NCI-H345 (cell line): ENCODE measurements at places on chromosomes 16 and 17.

DNA sequence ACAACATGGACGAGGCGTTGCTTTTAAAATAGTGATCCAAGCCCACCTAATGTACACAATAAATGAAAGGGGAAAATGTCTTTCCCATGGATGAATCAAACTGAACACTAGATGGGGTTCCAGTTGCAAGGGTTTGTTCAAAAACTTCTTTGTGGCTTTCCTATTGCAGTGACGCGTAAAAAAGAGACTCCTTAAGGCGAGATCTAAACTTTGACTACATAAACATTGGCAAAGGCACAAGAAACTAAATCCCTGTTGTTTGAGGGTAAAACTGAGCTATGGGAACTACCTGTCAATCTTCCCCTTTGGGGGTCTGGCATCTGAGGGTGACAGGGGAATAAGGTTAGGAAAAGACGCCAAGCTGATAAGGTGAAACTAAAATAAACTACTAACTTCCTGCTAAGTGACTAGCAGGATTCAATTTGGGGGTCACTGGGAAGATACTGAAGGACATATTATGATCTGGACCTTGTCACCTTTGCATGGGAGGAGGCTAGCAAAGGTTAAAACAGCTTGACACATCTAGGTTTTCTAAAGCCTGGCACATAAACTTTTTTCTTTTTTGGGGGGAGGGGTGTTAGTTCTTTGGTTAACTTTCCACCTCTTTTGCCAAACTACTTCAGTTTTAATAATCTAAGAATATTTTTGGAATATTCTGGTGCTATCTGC, 4.7 kb downstream of the SALL1 start:
- DNase-seq = no peak

DNA sequence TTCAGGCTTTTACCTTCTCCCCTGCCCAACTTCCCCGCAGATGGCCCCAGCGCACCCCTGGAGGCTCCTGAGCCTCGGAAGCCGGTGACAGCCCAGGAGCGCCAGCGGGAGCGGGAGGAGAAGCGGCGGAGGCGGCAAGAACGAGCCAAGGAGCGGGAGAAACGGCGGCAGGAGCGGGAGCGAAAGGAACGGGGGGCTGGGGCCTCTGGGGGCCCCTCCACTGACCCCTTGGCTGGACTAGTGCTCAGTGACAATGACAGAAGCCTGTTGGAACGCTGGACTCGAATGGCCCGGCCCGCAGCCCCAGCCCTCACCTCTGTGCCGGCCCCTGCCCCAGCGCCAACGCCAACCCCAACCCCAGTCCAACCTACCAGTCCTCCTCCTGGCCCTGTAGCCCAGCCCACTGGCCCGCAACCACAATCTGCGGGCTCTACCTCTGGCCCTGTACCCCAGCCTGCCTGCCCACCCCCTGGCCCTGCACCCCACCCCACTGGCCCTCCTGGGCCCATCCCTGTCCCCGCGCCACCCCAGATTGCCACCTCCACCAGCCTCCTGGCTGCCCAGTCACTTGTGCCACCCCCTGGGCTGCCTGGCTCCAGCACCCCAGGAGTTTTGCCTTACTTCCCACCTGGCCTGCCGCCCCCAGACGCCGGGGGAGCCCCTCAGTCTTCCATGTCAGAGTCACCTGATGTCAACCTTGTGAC, 3.6 kb downstream of the MAPK7 start:
- no peak for DNase-seq

- DNase-seq = no peak
Measured at GRCh38 chr17:5588584-5588983, 4.3 kb upstream of the NLRP1 start.

- no peak for DNase-seq
Measured at GRCh38 chr16:27229891-27230470, 26.7 kb downstream of the KDM8 start.

DNA sequence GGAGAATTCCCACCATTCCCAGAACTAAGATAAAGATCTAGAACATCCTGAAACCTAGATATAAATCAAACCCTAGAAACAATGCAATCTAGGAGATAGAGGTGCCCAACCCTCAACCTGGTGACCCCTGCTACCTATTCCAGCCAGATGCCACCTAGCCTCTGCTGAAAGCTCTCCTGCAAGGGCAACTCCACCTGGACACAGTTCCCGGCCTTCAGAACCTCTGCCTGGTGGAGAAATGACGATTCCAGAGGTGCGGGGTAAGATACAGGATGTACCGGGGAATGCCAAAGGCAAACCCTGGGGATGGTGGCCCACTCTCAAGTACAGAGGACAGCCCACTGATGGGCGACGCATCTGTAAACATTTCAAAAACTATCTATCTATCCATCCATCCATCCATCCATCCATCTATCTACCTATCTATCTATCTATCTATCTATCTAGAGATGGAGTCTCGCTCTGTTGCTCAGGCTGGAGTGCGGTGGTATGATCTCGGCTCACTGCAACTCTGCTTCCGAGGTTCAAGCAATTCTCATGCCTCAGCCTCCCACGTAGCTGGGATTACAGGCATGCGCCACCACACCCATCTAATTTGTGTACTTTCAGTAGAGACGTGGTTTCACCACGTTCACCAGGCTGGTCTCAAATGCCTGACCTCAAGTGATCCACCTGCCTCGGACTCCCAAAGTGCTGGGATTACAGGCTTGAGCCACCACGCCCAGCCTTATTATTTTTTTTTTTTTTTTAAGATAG, 19.0 kb downstream of the MEAK7 start:
- DNase-seq = no peak

DNA sequence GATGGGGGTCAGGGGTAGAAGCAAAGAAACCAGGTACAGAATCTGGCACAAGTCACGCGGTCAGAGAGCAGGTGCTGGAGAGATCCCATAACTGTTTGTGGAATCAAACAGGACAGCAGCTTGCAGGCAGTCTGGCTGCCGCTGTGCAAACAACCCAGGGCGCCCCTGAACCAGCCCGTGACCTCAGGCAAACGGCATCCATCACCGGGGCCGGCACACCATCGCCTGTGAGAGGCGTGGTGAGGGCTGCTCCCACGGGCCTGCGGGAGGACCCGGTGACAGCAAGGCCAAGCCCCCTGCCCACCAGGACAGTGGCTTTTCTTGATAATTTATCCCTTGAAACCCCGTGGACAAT, 47.9 kb downstream of the CBFA2T3 start:
- no peak for DNase-seq

DNA sequence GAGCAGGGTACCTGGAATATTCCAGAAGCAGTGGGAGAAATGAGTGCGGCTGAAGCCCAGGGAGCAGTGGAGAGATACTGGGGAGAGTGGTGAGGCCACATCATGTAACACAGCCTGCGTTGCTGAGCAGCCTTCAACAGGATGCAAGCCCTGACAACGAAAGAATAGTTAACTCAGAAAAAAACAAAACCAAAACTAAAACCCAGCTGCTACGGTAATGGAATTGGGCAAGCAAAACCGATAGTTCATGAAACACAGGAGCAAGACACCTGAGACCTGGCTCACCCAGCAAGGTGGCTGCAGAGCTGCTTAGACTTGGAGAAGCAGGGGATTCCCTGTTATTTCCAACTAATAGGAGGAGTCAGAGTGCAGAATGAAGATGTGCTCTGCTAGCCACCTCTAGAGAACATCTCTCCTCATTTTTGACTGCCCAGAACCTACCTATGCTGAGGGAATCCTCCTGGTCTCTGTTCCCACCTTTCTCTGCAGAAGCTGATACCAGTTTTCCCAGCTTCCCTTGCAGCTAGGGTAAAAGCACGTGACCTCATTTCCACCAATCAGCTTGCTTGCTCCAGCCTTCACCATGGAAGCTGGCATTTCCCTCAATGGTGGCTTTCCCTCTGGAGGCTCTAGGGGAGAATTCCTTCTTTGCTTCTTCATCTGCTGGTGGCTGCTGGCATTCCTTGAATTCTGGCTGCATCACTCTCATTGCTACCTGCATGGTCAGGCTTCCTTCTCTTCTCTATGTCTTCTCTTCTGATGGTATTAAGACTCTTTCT, 59.4 kb upstream of the XYLT1 start:
- no peak for DNase-seq

DNA sequence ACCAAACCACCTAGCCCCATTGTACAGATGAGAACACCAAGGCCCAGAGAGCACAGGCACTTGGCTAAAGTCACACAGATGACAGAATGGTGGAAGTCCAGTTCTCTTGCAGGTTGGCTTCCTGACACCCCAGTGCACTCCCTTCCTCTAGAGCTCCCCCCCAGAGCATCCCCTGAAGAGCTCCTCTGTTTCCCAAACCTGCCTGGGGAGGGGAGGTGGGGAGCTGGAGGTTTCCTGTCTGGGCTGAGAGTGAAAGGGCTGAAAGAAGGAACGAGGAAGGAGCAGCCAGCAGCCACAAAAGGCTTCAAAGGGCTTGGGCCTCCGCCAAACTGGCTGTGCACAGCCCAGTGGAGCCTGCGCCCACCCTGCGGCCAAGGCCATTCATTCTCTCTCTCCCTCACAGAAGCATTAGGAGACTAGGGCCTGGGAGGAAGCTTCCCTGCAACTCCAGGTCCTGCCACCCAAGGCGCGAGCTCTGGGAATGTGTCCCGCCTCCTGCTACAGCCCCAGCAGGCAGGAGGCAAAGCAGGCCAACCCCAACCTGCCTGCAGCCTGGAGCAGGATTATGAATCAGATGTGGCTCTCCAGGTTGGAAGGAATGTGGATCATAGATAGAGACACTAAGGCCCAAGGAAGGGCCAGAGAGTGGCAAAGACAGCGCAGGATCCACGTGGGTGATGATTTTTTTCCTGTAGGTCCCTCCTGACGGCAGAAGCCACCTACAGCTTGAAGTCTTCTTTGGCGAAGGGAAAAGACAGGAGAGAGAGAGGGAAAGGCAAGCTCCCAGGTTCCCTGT, 913 bp downstream of the SLC13A5 start:
- DNase-seq = no peak

GRCh38 chr16:1351582-1352362, at the start of the genes GNPTG and TSR3:
Gene GNPTG (plus strand): TSS chr16:1351931. CDS start chr16:1351966, 35 bp downstream.
Gene TSR3 (minus strand): TSS chr16:1351878. CDS start chr16:1351804, 74 bp downstream.
- DNase-seq = peak; percentile 88

GRCh38 chr16:51154271-51155171, 3.5 kb upstream of the SALL1 start:
- no peak for DNase-seq

GRCh38 chr17:72900654-72900971, 191.9 kb downstream of the SLC39A11 start:
- no peak for DNase-seq

DNA sequence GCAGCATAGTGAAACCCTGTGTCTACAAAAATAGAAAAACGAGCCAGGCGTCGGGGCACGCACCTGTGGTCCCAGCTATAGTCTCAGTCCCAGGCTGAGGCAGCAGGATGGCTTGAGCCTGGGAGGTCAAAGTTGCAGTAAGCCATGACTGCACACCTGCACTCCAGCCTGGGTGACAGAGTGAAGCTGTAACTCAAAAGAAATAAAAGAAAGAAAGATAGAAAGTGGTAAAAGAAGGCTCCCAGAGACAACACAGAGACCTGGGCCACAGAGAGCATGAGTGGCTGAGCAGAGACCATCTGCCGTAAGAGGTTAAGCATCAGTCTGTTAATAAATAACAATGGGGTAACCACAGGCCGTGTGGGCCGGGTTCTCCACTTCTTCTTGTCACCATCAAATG, 15.3 kb upstream of the HEXD start:
- no peak for DNase-seq

DNA sequence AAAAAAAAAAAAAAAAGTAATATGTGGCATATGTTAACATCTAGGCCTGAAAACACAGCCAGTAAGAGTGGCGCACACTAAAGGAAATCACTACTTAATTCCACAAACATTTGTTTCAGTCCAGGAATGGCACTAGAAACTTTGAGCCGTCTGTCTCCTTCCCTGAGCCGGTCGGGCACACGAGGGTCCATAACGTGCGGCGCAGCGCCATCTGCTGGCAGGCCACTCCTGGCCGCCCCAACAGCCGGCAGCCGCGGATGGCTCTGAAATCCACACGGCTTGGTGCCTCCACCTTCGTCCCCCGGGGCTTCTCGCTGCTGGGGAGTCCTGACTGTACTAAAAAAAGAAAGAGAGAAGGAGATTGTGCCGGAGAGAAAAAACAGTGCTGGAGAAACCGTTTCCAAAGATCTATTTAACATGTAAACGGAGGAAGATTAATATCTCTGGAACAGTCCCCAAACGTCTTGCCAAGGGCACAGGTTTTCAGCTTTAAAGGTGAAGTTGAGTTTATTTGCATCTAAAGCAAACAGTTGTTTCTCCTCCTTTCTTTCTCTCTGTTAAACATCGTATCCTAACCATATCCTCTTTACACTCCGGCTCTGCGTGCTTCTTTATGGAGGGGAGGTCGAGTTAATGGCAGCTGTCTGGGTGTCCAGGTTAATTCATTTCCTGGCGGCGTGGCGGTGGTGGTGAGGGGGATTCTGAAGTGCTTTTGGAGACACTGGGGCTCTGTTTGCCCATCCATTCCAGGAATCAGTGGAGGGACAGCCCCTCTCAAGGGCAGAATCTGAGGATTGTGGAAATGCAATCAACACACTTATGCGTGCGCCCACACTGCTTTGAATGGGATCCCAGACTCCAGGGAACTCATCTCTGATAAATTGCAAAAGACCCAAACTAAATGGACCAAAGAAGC, 611.3 kb upstream of the SALL1 start:
- peak; percentile 78 for DNase-seq

GRCh38 chr17:15048933-15049794, 216.0 kb downstream of the PMP22 start:
- no peak for DNase-seq

DNA sequence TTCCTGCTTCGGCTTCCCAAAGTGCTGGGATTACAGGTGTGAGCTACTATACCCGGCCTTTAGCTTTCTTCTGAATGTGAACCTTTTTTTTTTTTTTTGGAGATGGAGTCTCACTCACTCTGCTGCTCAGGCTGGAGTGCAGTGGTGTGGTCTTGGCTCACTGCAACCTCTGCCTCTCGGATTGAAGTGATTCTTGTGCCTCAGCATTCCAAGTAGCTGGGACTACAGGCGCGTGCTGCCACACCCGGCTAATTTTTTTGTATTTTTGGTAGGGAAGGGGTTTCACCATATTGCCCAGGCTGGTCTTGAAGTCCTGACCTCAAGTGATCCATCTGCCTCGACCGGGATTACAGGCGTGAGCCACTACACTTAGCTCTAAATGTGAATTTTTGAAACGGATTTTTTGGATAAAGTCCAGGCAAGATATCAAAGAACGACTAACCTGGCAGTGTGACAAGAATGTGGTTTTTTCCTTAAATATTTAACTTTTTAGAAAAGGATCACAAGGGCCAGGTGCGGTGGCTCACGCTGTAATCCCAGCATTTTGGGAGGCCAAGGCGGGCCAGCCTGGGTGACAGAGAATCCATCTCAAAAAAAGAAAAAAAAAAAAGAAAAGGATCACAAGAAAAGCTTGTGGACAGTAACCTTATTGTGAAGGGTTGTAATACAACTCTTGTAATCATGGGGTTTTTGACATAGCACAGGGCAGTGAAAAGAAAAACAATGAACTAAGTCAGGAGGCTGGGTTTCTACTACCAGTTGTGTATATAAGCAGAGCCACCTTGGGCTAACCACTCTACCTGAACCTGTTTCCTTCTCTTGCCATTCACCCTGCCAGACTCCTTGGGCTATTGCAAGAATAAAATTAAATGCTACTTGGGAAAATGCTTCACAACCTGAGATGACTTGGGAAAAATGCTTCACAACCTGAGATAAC, 6.2 kb downstream of the BRCA1 start:
- no peak for DNase-seq

- DNase-seq = no peak
Measured at GRCh38 chr17:4219241-4219640, 44.5 kb downstream of the ANKFY1 start.
